NCI-H2107 (cell line): ENCODE measurements at places on chromosomes 13 and 19.

DNA sequence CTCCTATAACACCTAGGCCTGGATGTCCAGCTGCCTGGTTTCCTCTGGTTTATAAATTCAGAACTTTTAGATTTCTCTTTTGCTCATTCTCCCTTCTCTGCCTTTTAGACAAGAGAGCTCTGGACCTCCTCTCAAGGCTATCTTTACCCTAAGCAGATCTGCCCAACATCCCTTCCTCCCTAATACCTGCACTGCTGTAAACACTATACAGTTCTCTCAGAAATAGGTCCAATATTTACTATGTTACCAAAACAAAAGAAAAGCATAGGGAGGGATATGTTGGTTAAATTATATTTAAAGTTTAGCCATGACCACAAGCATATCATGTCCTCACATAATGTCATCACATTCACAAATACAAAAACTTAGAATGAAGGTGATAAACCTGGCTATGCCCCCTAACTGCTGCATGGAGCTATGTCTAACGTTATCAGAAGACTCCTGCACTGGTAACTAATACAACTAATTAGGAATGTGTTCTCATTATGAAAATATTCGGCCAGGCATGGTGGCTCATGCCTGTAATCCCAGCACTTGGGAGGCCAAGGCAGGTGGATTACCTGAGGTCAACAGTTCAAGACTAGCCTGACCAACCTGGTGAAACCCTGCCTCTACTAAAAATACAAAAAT, 18.0 kb downstream of the KPNA3 start:
- DNase-seq, result no peak

DNA sequence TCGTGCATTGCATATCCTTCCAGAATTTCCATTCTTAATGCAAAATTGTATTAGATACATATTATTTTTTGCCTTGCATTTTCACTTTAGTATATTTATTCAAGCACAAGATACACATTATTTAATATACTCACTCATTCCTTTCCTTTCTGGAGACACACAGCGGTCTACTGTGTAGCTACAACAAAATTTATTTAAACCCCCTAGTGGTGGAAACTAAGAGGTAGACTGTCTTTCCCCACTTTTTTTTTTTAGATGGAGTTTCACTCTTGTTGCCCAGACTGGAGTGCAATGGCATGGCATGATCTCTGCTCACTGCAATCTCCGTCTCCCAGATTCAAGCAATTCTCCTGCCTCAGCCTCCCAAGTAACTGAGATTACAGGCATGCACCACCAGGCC, 2040.3 kb upstream of the PCDH20 start:
- DNase-seq, result no peak

GRCh38 chr19:17385878-17386611, 8.0 kb downstream of the CCDC194 start:
- no peak for DNase-seq

DNA sequence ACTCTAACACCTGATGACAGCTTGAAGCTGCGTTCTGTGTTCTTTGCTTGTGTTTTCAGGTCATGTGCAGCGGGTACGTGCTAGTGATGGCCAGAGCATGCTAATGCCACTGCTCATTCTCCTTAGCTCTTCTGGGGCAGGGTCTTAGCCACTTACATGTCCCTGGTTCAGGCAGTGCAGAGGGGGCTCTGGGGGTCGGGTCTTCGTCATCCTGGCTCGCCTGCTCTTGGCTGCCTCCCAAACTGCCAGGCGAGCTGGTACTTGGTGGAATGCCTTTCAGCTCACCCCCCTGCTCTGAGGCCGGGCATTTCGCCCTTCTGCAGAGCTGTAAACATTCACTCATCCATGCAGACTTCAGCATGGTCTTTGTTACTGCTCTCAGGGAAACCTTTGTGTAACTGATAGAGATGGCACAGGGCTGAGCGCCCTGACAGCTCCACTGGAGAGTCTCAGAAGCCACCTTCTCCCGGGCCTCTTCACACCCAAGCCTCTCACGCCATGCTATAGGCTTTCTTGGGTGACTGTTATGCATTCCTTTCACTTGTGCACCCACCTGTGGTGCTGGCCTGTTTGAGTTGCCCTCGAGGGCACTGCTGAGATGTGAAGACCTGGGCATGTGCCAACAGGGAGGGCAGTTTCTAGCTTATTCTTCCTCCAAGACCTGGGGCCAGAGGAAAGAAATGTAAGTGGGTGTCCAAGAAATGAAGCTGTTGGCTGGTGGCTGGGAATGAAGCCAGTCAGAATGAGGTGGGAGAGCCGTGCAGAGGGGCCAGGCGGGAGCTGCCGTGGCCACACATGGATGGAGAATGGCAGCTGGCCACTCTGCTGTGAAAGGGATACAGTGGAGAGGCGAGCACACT, 24.4 kb downstream of the FAM124A start:
- no peak for DNase-seq

DNA sequence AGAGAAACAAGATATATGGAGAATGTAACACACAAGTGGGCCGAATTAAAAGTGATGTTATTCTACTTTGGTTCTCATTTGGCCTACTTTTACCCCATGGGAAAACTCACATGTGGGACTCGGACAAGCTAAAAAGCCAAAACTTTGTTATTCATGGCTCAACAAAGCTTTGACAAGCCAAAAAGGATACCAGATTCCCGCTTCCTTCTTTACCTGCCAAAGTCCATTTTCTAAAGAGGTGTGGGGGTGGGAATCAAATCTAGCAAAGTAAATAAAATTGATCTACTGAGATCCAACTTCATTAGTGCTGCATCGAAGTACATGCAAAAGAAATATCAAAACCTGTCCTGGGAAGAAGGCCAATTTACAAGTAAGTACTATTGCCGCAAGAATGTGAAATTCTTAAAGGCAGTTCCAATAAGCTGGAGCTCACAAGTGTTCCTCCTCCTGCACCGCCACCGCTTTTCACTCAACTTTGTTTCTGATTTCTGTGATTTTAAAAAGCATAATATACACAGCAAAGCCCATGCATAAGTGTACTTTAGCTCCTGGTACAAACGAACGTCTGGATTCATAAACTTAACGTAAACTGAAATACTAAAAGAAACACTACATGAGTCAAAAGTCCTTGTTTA, 1.1 kb downstream of the LNX2 start:
- DNase-seq, result no peak

DNA sequence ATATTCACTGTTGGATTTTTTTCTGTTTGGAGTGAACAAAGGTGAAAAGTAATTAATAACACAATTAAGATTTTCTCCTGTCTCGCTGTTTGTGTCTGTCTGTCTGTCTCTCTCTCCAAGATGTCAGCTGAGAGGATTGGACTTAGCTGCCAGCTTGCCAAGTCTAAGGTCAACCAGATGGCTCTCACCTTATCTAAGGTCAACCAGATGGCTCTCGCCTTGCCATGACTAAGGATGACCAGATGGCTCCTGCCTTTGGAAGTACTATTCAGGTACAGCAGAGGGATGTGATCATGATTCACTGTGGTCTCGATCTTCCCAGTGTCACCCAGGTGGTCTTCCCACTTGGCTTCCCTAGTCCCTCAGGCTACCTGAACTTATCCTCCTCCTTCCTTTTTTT, 1436.4 kb downstream of the UQCRFS1 start:
- no peak for DNase-seq

DNA sequence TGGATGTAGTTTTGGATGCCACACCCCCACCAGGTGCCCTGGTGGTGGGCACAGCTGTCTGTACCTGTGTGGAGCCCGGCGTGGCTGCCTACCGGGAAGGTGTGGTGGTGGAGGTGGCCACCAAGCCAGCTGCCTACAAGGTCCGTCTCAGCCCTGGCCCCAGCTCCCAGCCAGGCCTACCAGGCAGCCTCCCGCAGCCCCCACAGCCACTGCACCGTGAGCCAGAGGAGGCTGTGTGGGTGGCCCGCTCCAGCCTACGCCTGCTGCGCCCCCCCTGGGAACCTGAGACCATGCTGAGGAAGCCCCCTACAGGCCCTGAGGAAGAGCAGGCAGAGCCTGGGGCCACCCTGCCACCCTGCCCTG, 3.5 kb downstream of the CIC start:
- DNase-seq, result no peak

- DNase-seq, result no peak
Observed at GRCh38 chr13:96741779-96742178, 252.5 kb downstream of the OXGR1 start.
